ENCODE measurements at places on chromosomes 7 and 10. TPM values are rescaled to one million over a fixed set of nuclear protein-coding genes. Genes with fewer than 3 reads are reported as not detected.

The PIK3AP1 gene
- 1.0 TPM for total RNA-seq

The AMPH gene
- not detected for total RNA-seq

The SPDYE5 gene
- not detected for total RNA-seq

The ERVW-1 gene
- not detected for total RNA-seq

The YAE1 gene
- 18.5 TPM for total RNA-seq

The LEP gene
- not detected for total RNA-seq

The ELMO1 gene
- total RNA-seq: 2.1 TPM

The ZNF862 gene
- total RNA-seq: 2.1 TPM

The NKX2-3 gene
- total RNA-seq: 0.07 TPM

The ENO4 gene
- total RNA-seq: 0.14 TPM

The PDE6C gene
- total RNA-seq: not detected

The SPACDR gene
- 0.65 TPM for total RNA-seq

The MRLN gene
- total RNA-seq: not detected

The TDRD1 gene
- total RNA-seq: not detected

The MLXIPL gene
- 1.4 TPM for total RNA-seq

The THSD7A gene
- total RNA-seq: 1.7 TPM

The FAM25G gene
- total RNA-seq: not detected

The HELLS gene
- total RNA-seq: 23.2 TPM

The PRXL2A gene
- total RNA-seq: 43.9 TPM

The MSMB gene
- not detected for total RNA-seq

The HTR7 gene
- not detected for total RNA-seq

The CCDC172 gene
- total RNA-seq: not detected

The SEC31B gene
- total RNA-seq: 1.3 TPM

The IDI1 gene
- total RNA-seq: 29.2 TPM

The CYP26C1 gene
- total RNA-seq: not detected

The SYT15B gene
- total RNA-seq: 3.5 TPM

The EBF3 gene
- 0.20 TPM for total RNA-seq

The STAG3 gene
- not detected for total RNA-seq

The POM121L12 gene
- total RNA-seq: not detected

The MSANTD7 gene
- 13.5 TPM for total RNA-seq

The ZNF735 gene
- not detected for total RNA-seq

The C10orf143 gene
- total RNA-seq: 0.27 TPM

The METTL2B gene
- 23.8 TPM for total RNA-seq

The TMEM184A gene
- total RNA-seq: 6.7 TPM

The GIMAP1 gene
- not detected for total RNA-seq

The FAM170B gene
- not detected for total RNA-seq

The SRRM3 gene
- total RNA-seq: 12.0 TPM

The ANKRD7 gene
- total RNA-seq: 0.41 TPM

The SPAM1 gene
- not detected for total RNA-seq

The CCL24 gene
- not detected for total RNA-seq

The NPFFR1 gene
- total RNA-seq: not detected

The TMEM229A gene
- total RNA-seq: not detected

The AKR1C8 gene
- 0.16 TPM for total RNA-seq

The C7orf33 gene
- not detected for total RNA-seq

The CTNNA3 gene
- not detected for total RNA-seq

The GPC2 gene
- total RNA-seq: 0.84 TPM

The TMEM60 gene
- 23.2 TPM for total RNA-seq
